ENCODE measurements at places on chromosomes 16 and 17.

DNA sequence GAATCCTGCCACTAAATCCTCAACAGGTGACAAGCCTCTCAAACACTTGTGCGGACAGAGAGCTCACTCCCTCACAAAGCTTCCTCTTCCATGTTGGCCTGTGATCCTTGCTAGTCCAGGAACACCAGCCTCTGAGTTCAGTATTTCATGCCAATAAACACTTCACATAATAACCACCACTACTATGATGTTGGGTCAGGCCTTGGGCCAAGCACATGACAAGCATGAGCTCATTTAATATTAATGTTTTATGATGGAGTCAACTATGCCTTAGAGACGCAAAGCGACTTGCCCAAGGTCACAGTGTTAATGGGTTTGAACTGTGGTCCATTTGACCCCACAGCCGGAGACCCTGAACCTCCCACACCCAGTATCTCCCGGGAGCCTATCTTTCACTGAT is 129.1 kb downstream of the GAS7 start:
- no peak for DNase-seq

DNA sequence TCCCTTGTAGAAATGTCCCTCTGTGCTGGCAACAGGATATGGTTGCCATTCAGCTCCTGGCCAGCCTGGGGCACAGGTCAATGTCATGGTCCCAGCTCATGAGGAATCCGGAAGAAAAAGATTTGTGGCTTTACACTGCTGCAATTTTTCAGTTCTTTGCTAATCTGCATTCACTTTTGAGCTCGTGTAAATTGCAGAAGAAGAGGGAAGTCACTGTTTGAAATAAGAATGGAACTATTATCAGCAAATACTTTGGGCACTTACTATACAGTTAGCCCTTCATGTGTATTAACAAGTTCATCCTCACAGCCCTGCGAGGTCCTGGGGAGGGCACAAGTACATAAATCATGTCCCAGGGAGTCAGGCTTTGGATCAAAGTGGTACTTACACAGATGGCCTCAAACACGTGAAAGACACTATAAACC is 14.2 kb downstream of the SLC47A2 start:
- no peak for DNase-seq

- DNase-seq, result no peak
Measured at GRCh38 chr17:76500074-76500746, 1.0 kb downstream of the RHBDF2 start.

- DNase-seq, result no peak
Measured at GRCh38 chr17:17874478-17874877, 37.7 kb upstream of the SREBF1 start.

DNA sequence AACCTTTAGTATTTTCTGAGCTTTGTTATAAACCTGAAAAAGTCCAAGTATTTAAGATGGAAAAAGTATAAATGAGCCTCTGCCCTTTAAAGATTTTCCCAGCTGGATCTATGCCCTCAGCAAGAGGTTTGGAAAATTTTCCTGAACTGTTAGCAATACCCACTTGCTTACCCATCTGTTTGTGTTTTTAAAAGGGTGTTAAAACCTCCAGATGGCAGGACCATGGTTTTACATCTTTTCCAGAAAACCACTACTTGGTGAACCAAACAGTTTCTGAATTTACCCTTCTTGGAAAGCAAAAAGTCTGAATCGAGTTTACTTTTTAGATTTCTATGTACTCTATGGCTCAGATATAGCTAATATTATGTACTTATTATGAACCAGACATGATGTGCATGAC is 719 bp downstream of the PMFBP1 start:
- DNase-seq, result no peak

GRCh38 chr17:47733674-47734410 is 806 bp downstream of the TBX21 start:
- DNase-seq, result no peak

DNA sequence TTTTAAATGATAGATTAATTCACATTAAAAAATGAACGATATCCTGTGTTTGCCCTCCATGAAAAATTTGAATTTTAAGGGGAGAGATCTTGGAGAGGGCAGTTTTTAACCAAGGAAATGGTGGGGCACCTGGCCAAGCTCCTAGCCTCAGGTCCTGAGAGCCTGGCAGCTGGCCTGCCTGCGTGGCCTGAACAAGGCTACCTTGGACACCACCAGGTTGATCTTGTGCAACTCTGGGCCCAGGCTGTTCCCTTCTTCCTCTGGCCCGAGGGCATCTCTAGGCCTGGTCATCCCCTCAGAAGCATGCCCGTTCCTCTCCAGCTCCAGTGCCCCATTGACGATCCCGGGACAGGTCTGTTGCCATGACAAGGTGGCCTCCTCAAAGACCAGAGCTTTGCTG is 33.4 kb upstream of the LONP2 start:
- DNase-seq, result no peak

GRCh38 chr17:2058586-2059546 is 4.0 kb downstream of the HIC1 start:
- no peak for DNase-seq

- DNase-seq, result no peak
Measured at GRCh38 chr16:57730771-57731730, 4.5 kb upstream of the KATNB1 start.

DNA sequence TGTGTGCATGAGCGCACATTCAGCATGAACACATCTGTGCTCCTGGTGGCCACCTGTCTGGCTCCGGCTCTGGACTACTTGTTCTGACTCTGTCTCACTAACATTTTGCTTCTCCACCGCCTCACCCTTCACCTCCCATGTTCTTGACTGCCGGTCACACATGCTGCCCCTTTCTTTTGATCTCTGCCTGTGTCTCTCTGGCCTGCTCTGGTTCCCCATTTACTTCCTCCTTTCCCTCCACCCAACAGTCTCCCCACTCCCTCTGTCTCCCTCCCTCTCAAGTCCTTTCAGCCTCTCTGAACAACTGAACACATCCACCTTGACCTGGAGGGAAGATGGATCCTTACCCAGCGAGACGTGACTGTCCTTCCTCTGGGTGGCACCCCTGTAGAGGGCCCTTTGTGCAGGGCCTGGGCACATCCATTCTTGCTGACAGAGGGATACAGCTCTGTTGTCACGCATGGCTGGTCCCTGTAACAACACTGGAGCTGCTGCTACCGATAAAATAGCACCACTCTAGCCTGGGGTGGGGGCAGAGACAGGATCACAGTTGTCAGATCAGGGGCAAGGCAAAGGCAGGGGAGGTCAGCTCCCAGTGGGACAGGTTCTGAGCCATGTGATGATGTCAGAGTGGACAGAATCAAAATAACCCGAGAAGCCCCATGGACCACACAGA is 11.0 kb downstream of the ZSCAN32 start:
- no peak for DNase-seq

DNA sequence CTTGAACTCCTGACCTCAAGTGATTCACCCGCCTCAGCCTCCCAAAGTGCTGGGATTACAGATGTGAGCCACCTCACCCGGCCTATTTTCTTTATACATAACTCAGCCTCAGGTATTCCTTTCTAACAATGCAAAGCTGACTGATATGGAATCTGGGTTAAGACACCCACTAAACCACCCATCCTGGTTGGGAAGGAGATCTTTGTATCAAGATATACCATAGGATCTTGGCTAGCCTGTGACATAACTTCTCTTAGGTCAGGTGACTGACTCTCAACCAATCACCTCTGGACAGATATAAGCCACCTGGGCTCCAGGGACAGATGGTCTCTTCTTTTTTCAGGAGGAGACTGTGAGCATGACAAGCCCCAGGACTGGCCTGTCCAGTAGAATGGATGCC is 51.2 kb upstream of the NKD1 start:
- DNase-seq, result no peak

DNA sequence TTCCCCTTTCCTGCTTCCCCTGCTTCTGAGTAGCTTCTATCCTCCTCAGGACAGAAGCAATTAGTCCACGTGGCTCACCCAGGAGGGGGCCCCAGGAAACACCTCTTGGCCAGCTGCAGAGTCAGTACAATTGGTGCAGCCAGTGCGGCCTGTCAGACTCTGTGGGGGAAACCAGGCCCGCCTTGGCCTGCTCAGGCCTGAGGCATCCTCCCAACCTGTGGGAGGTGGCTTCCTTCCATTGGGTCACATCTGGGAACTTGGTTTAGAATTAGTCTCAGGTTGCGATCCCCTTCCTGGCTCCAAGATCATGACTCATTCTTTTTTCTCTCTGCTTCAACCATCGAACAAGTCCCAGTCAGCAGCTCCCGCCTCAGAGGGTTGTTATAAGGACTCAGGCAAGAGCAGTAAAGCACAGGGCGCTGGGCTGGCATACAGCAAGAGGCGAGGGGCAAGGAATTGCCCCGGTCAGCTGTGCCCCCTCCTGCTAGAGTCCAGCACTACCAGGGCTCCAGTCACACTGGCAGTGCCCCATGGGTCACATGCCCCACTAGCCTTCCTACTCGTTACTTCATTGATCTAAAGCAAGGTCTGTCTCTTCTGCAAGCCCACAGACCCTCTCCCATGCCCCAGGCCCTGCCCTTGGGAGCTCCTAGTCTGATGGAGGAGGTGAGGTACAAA is 8.1 kb upstream of the EPX start:
- DNase-seq, result no peak

DNA sequence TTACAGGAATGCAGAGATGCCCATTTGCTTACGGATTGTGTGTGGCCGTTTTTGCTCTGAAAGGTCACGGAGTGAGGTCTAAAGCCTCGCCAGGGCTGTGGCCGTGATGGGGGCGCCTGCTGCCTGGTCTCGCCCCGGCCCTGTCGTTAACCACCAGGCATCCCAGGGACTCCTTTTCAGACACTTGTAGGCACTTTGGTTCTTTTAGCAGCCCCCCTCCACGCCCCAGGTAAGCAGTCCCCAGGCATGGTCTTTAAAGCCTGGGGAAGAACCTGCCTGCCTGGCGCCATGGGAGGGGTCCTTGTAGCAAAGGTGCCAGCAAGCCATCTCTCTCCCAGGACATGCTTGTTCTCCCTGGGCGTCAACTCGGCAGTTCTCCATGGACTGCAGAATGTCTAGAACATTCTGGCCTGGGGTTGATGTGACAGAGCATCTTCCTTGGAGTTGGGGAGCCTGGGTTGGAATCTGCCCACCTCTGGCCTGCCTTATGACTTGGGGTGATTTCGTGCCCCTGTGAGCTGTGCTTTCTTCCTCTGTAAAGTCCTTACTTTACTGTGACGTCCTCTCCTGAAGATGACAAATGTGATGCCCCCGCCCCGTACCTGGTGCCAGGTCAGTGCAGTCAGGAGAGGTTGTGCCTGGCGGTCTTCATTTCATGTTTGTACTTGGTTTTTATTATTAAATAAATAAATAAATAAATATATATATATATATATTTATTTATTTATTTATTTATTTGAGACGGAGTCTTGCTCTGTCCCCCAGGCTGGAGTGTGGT is 5.4 kb downstream of the KCTD5 start:
- no peak for DNase-seq

DNA sequence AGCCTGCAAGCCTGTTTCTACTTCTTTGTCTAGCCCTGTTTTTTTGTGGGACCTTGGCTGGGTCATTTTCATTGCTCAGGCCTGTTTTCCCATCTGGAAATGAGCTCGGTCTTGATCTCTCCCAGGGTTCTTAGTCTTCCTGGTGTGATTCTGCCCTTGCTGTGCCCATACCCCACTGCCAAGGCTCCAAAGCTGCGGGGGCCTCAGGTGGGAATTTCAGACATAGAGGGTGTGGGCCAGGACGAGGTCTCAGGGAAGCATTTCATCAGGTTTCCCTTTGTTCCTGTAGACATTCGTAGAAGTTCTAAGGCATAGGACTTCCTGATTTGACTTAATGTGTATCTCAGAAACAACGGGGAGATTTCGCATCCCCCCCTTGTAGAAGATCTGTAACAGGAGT is 5.8 kb downstream of the MPRIP start:
- DNase-seq, result no peak

- no peak for DNase-seq
Measured at GRCh38 chr17:77455111-77455890, 314.5 kb downstream of the SEC14L1 start.

- DNase-seq, result no peak
Measured at GRCh38 chr17:75542229-75542628, 16.7 kb downstream of the LLGL2 start.

GRCh38 chr16:14486520-14487303 is 143.3 kb downstream of the PARN start:
- DNase-seq, result no peak

GRCh38 chr16:55370762-55371482 is 46.9 kb downstream of the IRX6 start:
- DNase-seq, result no peak

GRCh38 chr16:8855972-8856371 is 12.8 kb downstream of the CARHSP1 start:
- no peak for DNase-seq

DNA sequence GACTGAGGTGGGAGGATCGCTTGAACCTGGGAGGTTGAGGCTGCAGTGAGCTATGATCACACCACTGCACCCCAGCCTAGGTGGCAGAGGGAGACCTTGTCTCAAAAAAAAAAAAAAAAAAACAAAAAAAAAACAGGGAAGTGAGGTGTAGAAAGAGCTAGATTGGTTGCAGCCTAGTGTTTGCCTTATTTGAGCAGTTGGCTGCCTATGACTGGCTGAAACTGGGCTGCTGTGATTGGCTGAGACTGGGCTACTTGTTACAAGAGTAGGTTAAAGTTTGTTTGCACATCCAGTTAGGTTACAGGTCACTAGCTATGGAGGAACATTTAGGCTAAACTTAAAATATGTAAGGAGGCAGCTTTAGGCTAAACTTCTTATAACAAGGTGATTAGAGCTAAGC is 5.7 kb downstream of the DHRS7B start:
- no peak for DNase-seq

DNA sequence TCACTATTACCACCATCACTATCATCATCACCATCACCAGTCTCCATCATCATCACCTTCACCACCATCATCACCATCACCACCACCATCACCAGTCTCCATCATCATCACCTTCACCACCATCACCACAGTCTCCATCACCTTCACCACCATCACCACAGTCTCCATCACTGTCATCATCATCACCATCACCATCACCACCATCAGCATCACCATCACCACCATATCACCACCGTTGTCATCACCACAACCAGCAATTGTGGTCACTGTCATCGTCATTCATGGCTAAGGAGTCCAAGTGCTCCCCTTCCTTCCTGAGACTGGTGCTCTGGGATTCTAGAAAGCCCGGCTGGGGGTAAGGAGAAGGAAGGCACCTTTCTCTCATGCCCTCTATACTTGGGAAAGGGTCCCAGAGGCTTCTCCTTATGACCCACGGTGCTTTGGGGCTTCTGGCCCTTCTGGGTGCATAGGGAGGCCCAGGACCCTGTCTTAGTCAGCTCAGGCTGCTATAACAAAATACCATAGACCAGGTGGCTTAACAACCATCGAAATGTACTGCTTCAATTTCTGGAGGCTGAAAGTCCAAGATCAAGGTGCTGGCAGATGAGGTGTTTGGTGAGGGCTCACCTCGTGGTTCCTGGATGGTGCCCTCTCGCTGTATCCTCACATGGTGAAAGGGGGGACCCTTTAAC is 93.4 kb upstream of the GSE1 start:
- no peak for DNase-seq
